ENCODE measurements at places on chromosomes 13 and 19. TPM values are rescaled to one million over a fixed set of nuclear protein-coding genes. Genes with fewer than 3 reads are reported as not detected.

The TNFRSF19 gene
- total RNA-seq: 2.3 TPM

The OR7G2 gene
- not detected for total RNA-seq

The LGALS14 gene
- total RNA-seq: not detected

The ZNF530 gene
- 4.8 TPM for total RNA-seq

The CCDC122 gene
- 5.0 TPM for total RNA-seq

The KLC3 gene
- total RNA-seq: 51.0 TPM

The INTS6 gene
- total RNA-seq: 32.2 TPM

The EDDM13 gene
- total RNA-seq: not detected

The RNF113B gene
- total RNA-seq: not detected

The CCDC8 gene
- 30.8 TPM for total RNA-seq

The ACTMAP gene
- total RNA-seq: 2.5 TPM

The PTGIR gene
- total RNA-seq: 0.05 TPM

The SPACA4 gene
- not detected for total RNA-seq

The RTBDN gene
- total RNA-seq: not detected

The ZNF439 gene
- total RNA-seq: 0.92 TPM

The ZNF772 gene
- total RNA-seq: 6.4 TPM

The CEACAM16 gene
- not detected for total RNA-seq

The PCID2 gene
- 38.9 TPM for total RNA-seq

The CGB8 gene
- total RNA-seq: 0.37 TPM

The ARHGAP45 gene
- total RNA-seq: 9.0 TPM

The LPAR6 gene
- 19.8 TPM for total RNA-seq

The ZNF57 gene
- total RNA-seq: 14.7 TPM

The SYT3 gene
- not detected for total RNA-seq

The ZNF416 gene
- total RNA-seq: 5.1 TPM

The SMIM24 gene
- total RNA-seq: not detected

The FAM174C gene
- 81.9 TPM for total RNA-seq

The ICAM4 gene
- 8.1 TPM for total RNA-seq

The SBK3 gene
- not detected for total RNA-seq

The BICRA gene
- 4.6 TPM for total RNA-seq

The ZNF547 gene
- 0.56 TPM for total RNA-seq

The SOHLH2 gene
- 0.07 TPM for total RNA-seq

The SOX21 gene
- total RNA-seq: 6.2 TPM
